ENCODE measurements at places on chromosomes 5 and 9.

- no peak for DNase-seq
These were observed 1923.4 kb upstream of the CDH9 start for GRCh38 chr5:28961816-28962215.

GRCh38 chr5:93899026-93899600 is 157.7 kb upstream of the POU5F2 start:
- no peak for DNase-seq

GRCh38 chr9:121288673-121289025 is 20.7 kb downstream of the GSN start:
- DNase-seq: no peak

DNA sequence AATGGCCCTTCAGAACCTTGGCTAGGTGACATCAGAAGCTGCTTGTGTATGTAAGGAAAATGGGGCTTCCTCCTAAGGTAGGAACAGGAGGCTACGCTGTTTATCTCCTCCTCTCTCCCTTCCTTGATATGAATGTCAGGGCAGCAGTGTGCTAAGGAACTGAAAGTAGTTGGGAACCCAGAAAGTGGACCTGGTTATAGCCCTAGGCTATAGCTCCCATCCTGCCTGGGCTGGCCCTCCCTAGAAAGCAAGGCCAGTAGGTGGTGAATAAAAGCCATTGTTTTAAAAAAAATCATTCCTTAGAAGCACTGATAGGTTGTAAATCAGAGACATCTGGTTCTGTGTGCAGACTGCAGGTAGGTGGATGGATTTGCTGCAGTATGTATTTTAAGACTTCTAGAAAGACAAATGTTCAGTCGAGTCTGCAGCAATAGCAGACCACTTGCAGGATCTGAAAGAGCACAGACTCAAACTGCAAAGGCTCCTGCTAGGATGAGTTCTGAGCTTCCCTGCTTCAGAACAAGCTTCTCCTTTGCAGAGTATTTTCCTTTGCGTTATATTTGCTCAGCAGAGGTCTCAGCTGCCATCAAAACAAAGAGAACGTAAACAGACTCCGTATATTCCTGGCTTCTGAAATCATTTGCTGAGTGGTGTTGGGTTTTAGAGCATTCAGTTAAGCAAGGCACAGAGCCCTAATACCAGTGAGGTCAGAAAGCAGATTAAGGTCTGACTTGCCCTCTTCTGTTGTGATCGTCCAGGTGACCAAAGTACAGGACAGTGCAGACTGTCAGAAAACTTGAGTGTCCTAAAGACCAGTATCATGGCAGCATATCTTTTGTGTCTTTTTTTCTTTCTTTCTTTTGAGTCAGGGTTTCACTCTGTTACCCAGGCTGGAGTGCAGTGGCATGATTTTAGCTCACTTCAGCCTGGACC is 20.1 kb upstream of the CFAP157 start:
- DNase-seq: no peak

GRCh38 chr5:37005946-37006540 is 129.5 kb downstream of the NIPBL start:
- peak; percentile 10 for DNase-seq

DNA sequence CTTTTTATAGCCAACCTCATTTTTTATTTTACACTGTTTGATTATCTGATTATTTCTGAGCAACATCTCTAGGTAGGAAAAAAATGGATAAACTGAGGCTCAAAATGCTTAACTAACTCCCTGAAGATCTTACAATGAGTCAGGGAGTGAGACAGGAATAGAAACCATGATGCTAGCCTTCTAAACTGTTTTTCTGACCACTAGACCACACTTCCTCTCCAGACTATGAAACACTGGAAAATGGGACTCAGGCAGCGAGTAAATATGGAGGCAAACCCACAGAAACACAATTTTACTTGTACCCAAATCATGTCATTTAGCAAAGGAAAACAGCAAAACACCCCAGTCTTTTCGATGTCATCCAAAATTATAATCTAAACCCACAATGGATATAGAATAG is 129.9 kb upstream of the ANKH start:
- no peak for DNase-seq

DNA sequence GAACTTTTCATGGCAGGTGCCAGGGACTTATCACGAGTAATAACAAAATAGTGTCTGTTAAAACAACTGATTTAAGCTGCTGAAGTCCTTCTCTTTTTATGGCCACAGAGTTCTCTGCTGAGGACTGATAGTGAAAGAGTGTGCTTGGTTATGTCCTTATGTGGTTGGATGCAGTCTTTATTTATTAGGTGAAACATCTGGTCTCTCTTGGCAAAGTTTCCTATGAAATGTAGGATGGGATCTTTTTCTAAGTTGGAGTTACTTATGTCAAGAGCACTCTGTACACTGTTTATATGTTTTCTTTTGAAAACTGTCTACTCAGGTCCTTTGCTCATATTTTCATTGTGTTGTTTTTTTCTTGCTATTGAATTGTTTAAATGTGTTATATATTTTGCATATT is 1816.1 kb upstream of the C9orf72 start:
- no peak for DNase-seq

- DNase-seq: peak; percentile 55
These were observed 26.0 kb downstream of the GABRP start for GRCh38 chr5:170809551-170809950.

DNA sequence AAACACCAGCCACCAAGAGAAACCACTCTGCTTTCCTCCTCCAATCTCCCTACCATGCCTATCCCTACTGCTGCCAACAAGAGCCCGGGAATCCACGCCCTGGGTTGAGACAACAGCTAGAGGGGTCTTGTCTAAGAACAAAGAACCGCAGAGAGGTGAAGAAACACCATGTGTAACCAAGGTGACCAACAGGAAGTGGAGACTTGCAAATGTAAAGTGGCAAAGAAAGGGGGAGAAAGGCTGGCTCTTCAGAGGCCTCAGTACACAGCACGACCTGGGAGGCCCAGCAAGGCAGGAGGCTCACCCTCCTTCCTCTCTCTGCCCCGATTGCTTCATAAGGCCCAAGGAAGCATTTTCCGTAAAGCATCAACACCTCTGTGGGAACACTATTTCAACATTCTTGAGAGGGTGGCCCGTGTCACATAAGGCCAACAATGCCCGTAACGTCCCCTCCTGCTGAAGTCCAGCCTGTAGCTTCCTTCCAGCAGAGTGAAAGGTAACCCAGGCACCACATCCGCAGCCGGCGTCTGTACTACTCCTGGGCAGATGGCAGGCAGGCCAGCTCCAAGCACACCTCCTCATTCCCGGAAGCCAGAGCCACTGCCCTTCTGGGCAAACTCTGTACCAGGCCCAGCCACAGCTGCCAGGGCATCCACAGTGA is 18.3 kb downstream of the CCNJL start:
- DNase-seq: no peak

- no peak for DNase-seq
These were observed 541.6 kb downstream of the CDK5RAP2 start for GRCh38 chr9:120038342-120038741.

DNA sequence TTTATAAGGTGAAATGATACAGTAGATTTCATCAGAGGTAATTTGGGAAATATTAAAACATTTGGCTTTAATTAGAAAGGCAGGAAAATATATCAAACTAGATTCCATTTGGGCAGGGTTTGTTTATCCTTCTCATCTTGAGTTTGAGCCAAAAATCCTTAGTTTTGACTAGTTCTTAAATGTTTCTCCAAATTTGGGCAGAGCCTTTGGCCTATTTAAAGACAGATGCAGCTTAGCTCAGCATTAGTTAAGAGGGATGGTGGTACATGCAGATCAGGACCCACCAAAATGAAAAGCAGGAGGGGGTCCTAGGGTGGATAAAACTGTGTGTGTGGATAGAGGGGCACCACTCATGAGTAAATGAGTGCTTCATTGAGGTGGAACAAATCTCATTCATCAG is 20.3 kb upstream of the ARRDC3 start:
- peak; percentile 87 for DNase-seq

- DNase-seq: no peak
These were observed 5.6 kb upstream of the HMGCR start for GRCh38 chr5:75331095-75332090.
